ENCODE measurements at places on chromosomes 2 and 18.

- no peak for DNase-seq
These were observed 517.0 kb downstream of the SLC4A3 start for GRCh38 chr2:220144411-220144810.

GRCh38 chr2:141570474-141571131, 560.2 kb downstream of the LRP1B start:
- no peak for DNase-seq

- DNase-seq, result no peak
These were observed 206.3 kb downstream of the ARL6IP6 start for GRCh38 chr2:152924722-152925121.

DNA sequence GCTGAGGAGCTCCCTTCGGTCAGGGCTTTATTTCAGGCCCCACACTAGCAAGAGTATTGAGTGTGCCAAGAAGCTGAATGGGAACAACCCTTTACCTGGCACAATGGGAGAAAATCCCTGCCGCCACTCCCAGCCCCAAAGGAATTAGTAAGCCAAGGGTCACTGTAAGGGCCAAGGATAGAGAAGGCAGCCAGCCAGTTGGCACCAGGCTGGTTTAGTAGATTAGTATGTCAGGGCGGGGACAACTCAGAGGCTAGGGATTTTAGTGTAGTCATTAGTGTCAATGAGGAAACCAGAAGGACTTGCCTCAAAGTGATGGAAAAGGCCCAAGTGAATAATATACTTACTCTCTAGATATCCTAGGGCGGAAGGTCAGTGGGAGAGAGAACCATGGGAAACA, 34.9 kb upstream of the CYP26B1 start:
- DNase-seq, result no peak

GRCh38 chr2:162127422-162127821, 24.6 kb downstream of the GCG start:
- no peak for DNase-seq

- DNase-seq, result no peak
These were observed 18.2 kb upstream of the CRIM1 start for GRCh38 chr2:36337354-36337753.

DNA sequence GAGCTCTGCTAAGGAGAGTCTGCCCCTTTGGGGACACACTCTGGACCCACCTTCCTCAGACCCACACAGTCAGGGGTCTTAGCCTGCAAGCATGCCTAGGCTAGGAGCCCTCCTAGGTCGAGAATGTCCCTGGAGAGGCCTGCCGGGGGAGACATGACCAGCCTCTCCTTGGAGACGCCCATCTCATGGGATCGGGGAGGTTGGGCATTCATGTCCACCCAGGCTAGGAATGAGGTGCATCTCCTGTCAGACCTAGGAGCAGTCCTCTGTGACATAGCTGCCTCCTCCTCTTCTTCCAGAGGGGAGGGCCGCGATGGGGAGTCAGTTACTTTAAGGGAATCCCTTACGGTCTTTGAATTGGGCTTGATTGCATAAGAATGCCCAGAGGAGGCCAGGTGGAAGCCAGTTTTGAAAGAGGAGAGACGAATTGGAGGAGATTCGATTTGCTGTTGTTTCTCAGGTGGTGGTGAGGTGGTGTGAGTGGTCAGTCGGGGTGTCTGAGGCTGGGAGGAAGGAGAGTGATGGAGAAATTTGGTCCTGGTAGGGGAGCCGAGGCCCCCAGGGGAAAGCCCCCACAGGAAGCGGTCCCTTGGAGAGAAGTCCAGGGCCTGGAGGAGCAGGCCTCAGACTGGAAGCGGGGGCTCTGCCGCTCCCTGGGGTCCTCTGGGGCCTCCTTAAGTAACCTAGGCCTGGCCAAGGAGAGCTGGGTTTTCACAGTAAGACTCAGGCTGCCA, 241.3 kb downstream of the DYSF start:
- DNase-seq, result no peak

- peak; percentile 94 for DNase-seq
These were observed at the start of gene NRBP1 for GRCh38 chr2:27428213-27428977. Gene NRBP1 (plus strand): TSS chr2:27428631. CDS start chr2:27433274, 4,643 bp downstream.
